ENCODE measurements at places on chromosomes 6 and 20.

DNA sequence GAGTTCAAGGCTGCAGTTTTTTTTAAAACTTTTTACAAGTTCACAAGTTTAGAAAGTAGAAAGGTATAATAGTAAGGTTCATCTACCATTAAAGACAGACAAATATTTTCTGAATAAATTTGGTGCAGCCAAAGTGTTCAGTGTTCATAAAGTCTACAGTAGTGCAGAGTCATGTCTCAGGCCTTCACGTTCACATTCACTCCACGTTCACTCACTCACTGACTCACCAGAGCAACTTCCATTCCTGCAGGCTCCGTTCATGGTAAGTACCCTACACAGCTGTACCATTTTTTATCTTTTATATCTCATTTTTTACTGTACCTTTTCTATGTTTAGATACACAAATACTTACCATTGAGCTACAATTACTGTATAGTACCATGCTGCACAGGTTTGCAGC is 67.6 kb downstream of the B4GALT5 start:
- no peak for DNase-seq

- DNase-seq, result no peak
These were observed 92.4 kb downstream of the TMEM242 start for GRCh38 chr6:157230910-157231309.

GRCh38 chr6:31888276-31889258 is 8.9 kb downstream of the EHMT2 start:
- DNase-seq, result no peak

DNA sequence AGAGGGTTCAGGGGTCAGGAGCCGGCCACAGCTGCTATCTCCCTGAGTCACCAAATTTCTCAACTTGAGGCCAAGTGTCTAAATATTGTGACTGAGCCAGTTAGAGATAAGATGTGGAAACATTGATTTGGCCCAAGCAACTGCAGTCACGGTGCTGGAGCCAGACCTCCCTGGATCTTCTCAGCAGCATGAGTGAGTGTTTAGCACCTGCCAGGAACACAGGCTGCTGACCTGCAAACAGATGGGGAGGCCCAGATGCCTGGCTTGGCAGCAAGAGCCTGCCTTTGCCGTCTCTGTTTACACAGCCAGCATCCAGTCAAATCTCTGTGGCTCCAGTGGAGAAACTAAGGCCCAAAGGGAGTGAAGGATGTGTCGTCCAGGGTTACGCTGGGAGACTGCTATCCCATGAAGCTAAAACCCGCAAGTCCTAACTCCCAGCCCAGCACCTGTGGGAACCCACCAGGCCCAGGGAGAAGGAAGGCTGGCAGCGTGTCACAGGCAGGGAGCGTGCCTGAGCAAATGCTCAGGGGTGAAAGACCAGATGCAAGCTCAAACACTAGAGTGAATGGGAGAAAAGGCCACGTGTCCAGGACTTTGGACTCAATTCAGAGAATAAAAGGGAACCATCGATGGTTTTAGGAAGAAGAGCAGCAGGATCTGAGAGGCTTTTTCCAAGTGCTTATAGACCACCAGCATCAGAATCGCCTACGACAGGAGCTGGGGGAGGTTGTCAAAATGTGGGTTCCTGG is 15.9 kb upstream of the PTGIS start:
- DNase-seq, result peak; percentile 51

GRCh38 chr6:117089604-117090003 is 175.8 kb upstream of the VGLL2 start:
- no peak for DNase-seq

GRCh38 chr6:128256095-128256494 is 264.3 kb downstream of the PTPRK start:
- no peak for DNase-seq

GRCh38 chr20:42837456-42837855 is 352.2 kb downstream of the PTPRT start:
- no peak for DNase-seq

- DNase-seq, result no peak
These were observed 2.2 kb upstream of the OSER1 start for GRCh38 chr20:44212792-44213191.

- no peak for DNase-seq
These were observed 2.3 kb downstream of the TUBB start for GRCh38 chr6:30722280-30723112.

DNA sequence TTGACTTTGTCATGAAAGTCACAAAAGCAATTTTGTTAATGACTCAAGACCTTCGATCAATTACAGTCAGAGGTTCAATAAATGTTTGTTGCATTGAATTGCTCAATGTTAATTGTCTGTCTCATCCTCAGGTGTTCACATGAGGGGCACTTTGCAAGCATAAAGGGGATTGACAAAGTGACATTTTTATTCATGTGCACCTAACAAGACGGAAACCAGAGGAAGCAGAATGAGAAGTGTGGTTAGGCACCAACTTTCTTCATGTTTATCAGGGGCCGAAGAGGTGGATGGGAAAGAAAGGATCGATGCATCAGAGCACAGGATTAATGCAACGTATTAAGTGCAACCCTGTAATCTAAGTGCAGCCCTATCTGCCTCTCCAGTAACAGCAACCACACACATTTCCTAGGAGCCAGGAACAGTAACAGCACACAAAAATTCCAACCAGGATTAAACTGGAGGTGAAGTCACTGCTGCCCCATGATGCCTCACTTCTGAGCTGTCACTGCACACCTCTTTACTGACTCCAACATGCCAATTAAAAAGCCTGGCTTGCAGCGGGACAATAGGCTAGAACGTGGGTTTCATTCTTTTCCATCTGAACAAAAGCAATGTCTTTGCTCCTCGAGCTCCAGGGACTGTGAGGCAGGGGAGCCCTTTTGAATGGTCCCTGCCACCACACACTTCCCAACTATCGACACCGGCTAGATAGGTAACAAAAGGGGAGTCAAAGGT is 262.7 kb downstream of the CD83 start:
- peak; percentile 57 for DNase-seq

DNA sequence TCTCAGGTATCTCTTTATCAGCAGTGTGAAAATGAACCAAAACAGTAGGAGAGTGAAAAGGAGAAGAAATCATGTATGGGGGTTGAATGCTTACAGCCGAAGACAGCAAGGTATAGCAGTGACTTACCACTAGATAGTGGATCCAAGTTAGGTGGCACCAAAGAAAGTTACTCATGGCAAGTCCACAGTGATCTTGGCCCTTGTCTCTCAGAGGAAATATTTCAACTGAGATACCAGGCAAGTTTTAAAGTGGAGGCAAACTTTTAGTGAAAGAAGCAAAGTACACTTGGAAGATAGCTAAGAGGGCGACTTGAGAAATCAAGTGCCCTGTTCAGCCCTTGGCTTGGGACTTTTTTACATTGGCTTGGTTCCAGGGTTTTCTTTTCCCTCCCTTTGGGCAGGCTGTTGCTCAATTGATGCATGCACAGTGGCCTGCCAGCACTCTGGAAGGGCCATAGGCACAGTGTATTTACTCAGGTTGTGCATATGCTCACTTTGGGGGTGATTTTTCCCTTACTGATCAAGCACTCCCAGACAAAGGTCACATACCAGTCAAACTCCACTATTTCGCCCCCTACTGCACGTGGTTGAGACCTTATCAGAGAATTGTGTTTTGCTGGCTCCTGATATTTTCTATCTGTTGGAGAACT is 329.5 kb upstream of the KHDRBS2 start:
- DNase-seq, result no peak

- no peak for DNase-seq
These were observed 3.7 kb downstream of the PHACTR1 start for GRCh38 chr6:12720310-12720709.

GRCh38 chr20:4555188-4555890 is 166.4 kb upstream of the PRND start:
- DNase-seq, result no peak

DNA sequence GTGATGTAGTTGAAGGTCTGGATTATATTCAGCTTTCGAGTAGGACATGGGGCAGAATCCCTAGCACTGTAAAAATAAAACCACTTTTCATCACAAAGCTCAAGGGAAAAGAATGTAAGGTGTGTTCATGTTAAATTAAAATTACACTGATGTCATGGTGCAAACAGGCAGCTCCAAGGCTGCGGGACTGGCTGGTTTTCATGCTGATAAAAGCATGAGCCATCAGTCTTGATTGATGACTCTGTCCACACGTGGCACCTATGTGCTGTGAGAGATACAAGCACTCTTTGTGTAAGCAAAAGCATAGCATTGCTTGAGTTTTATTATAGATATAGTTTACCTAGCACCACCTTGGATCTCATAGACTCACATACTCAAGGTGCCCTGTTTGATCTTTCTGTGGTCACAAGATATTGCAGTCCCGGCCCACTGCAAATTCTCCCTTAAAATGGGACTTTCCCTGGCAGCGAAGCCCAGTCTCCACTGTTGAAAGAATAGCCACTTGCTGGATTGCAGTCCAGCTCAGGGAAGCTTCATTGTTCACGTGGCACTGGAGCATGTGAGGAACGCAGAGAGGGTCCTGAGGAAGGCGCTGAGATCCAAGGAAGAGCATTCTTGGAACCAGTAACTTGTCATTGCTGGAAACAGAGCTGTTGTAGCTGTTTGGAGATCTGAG is 90.6 kb downstream of the TIAM2 start:
- DNase-seq, result no peak

- no peak for DNase-seq
These were observed 46.9 kb upstream of the ADGRF4 start for GRCh38 chr6:47651505-47651944.

DNA sequence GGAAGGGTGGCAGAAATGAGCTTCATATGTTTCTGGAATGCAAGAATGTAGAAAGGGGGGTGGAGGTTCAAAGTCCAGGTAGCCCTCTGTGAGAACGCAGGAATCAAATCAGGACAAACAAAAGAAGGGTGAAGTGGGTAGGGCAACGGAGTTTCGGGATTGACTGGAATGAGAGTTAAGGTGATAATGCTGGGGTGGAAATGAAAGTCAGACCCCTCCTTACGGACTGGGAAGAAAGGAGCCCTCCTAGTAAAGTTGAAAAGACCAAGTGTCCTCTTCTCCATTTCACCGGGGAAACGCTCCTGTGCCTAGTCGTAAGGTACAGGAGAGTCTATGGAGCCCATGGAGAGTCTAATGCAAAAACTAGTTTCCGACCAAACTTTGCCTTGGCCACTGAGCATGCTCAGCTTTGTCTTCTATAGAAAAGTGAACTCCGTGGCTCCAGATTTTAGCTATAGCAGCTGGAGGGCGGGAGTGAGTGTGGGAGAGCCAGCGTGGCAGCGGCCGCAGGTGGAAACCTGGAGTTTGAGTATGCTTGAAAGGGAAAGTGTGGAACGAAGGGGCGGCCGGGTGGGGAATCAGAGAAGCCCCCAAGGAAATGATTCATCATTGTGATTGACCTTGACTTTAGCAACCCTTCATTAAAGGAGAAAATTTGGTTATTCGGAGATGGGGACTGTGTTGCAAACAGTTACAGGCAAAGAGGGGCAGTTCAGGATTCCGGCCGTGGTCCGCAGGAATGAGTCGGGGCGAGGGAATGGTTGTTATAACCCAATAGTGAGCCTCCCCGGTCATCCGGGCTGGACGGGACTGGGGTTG is 1.3 kb upstream of the LRRC1 start:
- DNase-seq, result no peak

DNA sequence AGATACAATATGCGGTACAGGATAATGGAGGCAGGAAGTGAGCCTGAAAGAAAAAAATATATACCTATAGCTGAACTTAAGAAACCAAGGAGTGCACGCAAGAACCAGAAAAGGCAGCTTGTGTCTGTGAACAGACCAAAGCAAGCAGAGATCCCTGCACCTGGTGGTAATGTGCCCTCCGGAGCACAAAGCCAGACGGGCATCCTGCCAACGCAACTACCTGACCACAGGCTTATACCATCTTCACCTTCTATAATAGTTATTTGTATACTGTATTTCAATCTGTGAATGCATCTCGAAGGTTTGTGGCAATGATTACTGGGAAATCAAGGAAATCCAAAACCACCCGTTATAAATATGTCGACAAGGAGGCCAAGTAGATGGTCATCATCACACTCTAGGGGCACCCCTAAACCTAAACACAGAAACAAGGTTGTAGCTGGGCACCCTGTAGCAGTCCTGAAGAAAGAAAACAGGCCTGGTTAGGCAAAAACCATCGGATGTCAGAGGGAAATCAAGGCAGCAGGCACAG is 801 bp downstream of the FBXL4 start:
- no peak for DNase-seq

GRCh38 chr6:136618086-136618485 is 67.9 kb upstream of the MAP7 start:
- DNase-seq, result no peak

DNA sequence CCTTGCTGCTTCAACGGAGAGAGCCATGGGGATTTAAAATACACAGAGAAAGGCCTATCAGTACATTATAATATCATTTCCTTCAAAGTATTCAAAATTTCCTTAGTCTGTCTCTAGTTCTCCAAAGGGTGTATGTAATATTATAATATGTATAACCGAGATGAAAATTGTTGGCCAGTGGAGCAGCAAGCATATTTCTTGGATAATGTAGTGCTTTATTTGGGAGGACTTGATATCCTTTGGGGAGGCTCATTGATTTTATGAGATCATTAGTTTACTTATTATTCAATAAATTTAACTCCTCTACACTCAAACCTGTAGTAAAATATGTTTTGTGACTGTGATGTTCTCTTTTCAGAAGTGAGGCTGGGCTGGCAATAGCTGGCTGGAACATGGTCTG is 802.9 kb upstream of the FLRT3 start:
- DNase-seq, result no peak

GRCh38 chr20:48242623-48243022 is 457.3 kb upstream of the SULF2 start:
- DNase-seq, result no peak

- DNase-seq, result peak; percentile 51
These were observed 144.5 kb downstream of the CEBPB start for GRCh38 chr20:50335105-50335504.

- no peak for DNase-seq
These were observed 13.4 kb upstream of the MAPRE1 start for GRCh38 chr20:32806356-32806755.

DNA sequence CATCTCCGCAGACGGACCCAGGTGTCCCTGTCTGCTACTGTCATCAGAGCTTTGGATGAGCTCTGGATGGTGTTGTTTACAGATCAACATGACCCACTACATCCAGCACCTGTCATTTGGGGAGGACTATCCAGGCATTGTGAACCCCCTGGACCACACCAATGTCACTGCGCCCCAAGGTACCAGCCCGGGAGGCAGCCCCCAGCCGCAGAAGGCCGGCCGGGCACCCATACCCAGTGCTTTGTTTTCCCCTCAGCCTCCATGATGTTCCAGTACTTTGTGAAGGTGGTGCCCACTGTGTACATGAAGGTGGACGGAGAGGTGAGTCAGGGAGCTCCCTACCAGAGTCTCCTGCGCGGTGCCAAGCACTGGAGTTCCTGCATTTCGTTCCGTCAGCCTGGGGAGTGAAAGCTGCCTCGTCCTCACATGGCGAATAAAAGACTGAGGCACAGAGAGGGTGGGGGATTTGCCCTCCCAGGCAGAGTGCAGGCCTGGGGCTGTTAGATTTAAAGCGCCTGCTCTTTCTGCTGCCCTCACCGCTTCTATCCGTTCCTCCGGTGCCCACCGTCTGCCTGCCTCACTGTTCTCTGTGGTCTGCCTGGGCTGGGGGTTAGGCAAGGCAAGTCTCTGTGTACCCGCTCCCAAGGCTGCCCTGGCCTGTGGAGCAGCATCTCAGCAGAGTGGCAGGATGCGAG is 14.2 kb downstream of the ERGIC3 start:
- no peak for DNase-seq

- no peak for DNase-seq
These were observed 8.6 kb downstream of the IPCEF1 start for GRCh38 chr6:154347981-154348380.

All from retinal pigment epithelial cell (primary cell).